ENCODE measurements at places on chromosomes 3 and 15.

DNA sequence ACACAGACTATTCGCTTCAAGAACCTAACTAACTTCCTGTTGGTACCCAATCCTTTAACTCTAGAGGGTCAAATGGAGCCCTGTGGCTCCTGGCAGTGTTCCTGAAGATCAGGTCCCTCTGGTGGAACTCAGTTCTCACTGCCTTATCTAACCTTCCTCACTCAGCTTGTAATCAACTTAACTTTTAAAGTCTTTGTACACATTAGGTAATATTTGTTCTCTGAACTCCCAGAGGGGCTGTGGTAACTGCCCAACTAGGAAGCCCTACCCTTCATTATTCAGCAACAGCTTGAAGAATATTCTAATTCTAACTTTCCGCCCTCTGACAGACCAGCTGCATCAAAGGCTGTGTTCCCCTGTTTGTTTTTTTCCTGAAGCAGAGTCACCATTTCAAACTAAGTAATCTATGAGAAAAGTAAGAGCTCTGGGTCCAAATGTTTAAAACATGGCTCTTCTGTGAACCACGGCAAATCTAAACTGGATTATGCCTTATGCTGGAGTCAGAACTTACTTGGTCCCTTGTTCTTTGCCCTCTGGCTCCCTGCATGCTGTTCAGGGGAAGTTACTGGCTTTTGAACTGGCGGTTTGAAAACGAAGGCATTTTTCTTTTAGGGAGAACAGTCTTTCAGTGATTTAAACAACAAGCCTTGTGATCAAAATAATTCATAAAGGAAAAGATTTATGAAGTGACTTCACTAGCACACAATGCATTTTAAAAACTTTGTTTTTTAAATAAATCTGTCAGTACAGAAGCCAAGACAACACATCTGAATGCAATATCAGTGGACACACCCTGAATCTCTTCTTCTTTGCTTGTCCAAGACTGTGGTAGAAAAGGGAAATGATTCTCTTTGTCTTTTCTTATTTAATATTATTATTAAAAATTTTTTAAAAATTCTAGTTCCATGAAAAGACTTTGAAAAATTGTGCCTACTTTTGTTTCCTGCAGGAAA lies 365.6 kb downstream of the TIGIT start:
- DNase-seq: no peak

- DNase-seq: no peak
These were observed 107.9 kb downstream of the P3H2 start for GRCh38 chr3:190012784-190013183.

DNA sequence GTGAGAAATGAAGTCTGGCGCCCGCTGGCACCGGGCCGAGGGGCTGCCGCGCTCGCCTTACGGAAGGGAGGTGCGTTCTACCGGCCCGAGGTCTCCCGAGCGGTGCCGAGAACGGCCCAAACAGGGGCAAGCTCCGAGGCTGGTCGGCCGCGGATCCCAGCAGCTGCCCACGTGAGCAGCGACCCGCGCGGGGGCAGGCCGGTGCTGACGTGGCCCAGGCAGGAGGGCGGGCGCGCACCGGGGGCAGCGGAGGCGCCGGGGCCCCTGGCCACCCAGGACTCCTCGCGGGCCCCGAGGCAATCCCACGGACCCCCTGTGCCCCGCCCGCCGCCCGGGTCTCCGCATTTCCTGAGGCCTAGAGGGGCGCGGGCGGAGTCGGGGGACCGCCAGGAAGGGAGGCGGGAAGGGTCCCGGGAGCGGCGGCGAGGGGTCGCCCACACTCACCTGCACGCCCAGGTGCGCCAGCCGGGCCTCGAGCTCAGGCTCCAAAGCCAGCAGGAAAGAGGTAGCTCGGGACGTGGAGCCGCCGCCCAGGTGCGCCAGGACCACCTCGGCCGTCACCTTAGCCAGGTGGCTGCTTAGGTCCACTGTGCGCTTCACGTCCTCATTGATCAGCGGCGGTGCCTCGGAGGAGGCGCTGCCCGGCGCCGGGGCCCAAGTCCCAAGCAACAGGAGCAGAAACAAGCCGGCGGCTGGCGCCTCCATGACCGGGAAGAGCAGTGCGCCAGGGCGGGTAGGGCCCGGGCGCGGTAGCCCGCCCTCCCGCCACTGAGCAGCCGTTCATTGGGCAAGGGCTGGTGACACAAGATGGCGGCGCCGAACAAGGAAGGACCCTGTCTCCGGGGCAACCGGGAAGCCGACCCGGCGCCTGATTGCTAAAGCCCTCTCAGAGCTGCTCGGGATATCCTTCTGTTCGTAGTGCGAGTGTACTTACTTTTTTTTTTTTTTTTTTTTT lies at the start of gene RPN1:
Gene RPN1, minus strand, starts transcription at position 723 of the 955 bp plus-strand sequence. Its CDS starts 18 bp downstream, at position 705.
- peak; percentile 96 for DNase-seq

DNA sequence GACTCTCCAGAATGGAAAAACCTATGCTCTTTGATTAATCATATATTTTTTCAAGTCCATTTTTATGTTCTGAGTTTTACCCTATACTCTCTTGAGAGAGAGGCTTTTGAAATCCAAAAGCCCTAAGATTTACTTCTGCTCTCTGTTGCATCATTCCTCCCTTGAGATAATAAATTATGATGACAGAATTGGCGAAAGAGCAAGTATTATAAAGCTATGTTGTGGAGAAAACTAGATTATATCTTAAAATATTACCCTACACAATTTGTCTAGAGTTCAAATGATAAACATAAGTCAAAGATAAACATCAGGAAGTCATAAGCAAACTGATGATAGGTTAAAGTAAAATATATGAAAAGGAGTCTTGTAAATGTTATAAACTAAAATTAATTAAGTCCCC lies 293.4 kb upstream of the MME start:
- no peak for DNase-seq

- DNase-seq: no peak
These were observed 67.5 kb upstream of the TSEN2 start for GRCh38 chr3:12416731-12417130.

GRCh38 chr3:76132154-76132470 lies 346.8 kb upstream of the ZNF717 start:
- DNase-seq: no peak

GRCh38 chr3:124034844-124035152 lies 42.9 kb upstream of the ROPN1 start:
- no peak for DNase-seq

DNA sequence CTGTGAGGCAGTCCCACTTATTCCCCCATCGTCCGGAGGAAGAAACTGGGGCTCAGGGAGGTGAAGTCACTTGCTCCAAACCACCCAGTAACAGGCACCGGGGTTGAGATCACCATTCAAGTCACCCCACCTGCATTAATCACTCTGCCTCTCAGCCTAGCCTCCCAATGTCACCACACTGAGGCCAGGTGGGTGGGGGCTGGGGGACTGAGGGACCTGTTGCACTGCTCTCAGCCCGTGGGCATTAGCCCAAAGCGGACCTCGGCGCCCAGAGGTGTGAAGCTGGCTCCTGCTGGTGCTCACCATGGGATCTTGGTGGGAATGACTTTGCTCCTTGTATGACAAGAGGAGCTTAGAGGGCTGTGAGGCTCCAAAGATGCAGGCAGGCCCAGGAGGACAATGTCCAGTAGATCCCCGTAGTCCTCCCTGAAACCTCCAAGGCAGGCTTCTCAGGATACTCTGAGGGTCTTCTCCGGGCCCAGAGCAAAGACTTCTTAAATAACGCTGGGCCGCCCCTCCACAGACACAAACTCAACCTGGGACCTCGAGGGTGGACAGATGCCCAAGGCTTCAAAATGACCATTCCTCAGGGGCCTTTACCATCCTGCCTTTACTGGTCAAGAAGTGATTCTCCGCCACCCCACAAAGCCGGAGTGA lies 1.7 kb downstream of the NT5DC2 start:
- DNase-seq: no peak

All from mucosa of gallbladder (tissue), 1 donor.